ENCODE measurements at places on chromosomes 4 and X.

- no peaks in the 10 kb centered on the region for H3K36me3 ChIP-seq
- no peaks in the 10 kb centered on the region for H3K27me3 ChIP-seq
- H3K27ac ChIP-seq: no peak overlapping the region
- H3K4me1 ChIP-seq: no peaks in the 10 kb centered on the region
Observed at GRCh38 chr4:16544251-16544721, 318.0 kb upstream of the TAPT1 start.

DNA sequence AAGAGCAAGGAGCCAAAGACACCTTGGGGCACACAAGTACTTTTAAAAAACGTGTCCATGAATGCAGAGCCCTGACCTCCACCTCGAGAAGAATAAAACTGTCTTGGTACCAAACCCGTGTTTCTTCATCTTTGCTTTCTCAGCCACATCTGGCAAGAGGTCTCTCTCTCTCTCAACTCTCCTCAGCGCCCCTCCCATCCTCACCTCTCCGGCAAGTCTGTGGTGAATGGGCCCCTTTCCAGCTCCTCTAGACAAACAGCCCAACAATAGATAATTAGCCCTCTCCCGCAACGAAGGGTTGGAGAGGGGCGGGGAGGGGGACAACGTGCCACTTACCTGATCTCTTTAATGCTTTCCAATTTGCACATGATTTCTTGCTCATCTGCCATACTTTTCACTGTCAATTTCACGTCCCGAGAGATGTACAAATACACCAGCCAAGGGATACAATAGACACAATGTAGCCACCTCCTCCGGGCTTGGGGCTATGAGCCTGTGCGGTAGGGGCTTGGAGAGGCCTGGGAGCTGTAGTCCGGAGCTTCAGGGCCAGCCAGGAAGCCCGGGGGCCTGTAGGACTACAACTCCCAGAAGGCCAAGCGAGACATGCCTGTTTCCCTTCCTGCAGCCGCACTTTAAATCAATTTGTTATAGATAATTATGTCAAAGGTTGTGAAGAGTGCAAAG is at the start of gene ZC4H2:
ZC4H2 (minus strand) TSS at position 462 of the 684 bp plus-strand sequence; CDS start at position 389, 73 bp downstream.
- no peaks in the 10 kb centered on the region for H3K4me1 ChIP-seq
- no peaks in the 10 kb centered on the region for H3K27me3 ChIP-seq
- DNase-seq: peak; percentile 69
- H3K27ac ChIP-seq: peak within 1 kb of the TSS; percentile 71
- peak within 1 kb of the TSS; percentile 65 for H3K4me3 ChIP-seq
- H3K36me3 ChIP-seq: no peaks in the 10 kb centered on the region

- no peak overlapping the region for H3K4me3 ChIP-seq
- no peaks in the 10 kb centered on the region for H3K4me1 ChIP-seq
- H3K27ac ChIP-seq: no peak overlapping the region
- H3K36me3 ChIP-seq: no peaks in the 10 kb centered on the region
Observed at GRCh38 chr4:74534121-74534520, 89.2 kb downstream of the AREG start.

DNA sequence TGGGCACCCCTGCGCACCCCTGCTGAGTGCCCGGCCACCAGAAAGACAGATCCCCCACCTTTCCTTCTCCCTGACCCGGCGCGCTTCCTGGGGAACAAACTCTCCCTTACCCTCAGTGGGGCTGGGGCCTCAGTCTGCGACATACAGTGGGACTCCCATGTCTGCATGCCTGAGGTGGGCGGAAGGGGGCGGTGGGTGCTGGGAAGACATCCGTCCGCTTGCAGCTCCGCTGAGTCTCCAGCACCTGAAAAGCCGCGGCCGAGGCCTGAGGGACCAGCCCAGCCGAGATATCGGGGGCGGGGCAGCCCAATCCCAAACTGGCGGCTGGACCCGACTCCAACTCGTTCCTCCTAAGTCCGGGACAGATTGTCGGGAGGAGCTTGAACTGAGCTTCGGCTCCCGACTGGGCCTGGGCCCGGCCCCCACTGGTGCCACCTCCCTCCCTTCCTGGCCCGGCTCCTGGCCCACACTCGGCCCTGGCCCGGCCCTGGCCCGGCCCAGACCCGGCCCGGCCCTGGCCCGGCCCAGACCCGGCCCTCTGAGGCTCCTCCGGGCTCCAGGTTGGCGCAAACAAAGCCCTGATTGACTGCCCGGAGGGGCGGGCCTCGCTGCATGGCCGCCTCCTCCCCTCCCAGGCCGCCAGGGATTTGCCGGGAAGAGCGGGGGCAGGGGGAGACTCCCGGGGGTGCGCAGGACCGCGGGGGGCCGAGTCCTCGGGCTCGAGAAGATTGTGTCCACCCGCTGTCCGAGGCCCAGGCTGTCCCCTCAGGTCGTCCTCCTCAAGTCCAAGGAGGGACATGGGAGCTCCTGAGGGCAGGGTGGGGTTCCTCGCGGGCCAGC is 877 bp upstream of the SLC16A2 start:
- H3K27me3 ChIP-seq: no peaks in the 10 kb centered on the region
- H3K4me3 ChIP-seq: peak overlapping the region; percentile 71
- H3K4me1 ChIP-seq: peaks cover 9% of the 10 kb centered on the region
- peak overlapping the region; percentile 85 for H3K27ac ChIP-seq

- H3K4me1 ChIP-seq: peaks cover under 1% of the 10 kb centered on the region
- peaks cover 55% of the 10 kb centered on the region for H3K27me3 ChIP-seq
- DNase-seq: no peak
- H3K4me3 ChIP-seq: no peak overlapping the region
Observed at GRCh38 chr4:84502955-84503373, 3.9 kb upstream of the NKX6-1 start.

- no peaks in the 10 kb centered on the region for H3K27me3 ChIP-seq
- H3K36me3 ChIP-seq: no peaks in the 10 kb centered on the region
- no peak overlapping the region for H3K4me3 ChIP-seq
- H3K4me1 ChIP-seq: no peaks in the 10 kb centered on the region
Observed at GRCh38 chr4:19230906-19231545, 1020.7 kb upstream of the SLIT2 start.

DNA sequence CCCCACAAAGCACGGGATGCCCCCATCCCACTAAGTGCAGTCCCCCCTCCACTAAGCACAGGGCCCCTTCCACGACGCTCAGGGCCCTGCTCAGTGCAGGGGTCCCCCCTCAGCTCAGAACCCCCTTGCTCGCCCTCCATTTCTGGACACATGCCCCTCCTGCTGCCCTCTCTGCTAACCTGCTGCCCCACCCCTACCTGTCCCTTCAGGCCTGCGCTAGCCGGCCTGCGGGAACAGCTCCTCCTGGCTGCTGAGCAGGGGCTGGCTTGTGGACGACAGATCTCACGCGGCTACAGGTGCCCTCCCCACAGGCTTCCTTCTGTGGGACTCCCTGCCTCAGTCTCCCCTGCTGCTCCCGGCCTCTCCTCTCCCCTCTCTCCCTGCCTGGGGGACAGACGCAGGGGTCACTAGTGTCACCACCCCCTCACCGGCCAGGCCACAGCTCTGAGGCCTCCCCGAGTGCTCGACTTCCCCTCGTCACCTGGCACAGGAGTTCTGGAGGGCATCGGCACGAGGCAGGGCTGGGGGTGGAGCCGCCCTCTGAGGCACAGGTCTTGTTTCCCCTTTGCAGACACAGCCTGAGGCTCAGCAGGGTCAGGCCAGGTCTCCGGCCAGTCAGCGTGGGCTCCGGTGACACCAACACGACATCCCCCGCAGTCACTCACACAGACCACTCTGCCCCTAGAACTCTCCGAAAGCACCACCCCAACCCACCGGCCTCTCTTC is 21.6 kb downstream of the GAK start:
- no peak overlapping the region for H3K27ac ChIP-seq
- H3K27me3 ChIP-seq: no peaks in the 10 kb centered on the region
- H3K36me3 ChIP-seq: peaks cover 2% of the 10 kb centered on the region
- H3K4me3 ChIP-seq: no peak overlapping the region
- no peak for DNase-seq

- peaks cover 2% of the 10 kb centered on the region for H3K4me1 ChIP-seq
- H3K36me3 ChIP-seq: peaks cover 37% of the 10 kb centered on the region
- DNase-seq: no peak
- peak overlapping the region; percentile 77 for H3K4me3 ChIP-seq
- H3K27me3 ChIP-seq: no peaks in the 10 kb centered on the region
Observed at GRCh38 chrX:119236623-119237561, 807 bp downstream of the PGRMC1 start.

DNA sequence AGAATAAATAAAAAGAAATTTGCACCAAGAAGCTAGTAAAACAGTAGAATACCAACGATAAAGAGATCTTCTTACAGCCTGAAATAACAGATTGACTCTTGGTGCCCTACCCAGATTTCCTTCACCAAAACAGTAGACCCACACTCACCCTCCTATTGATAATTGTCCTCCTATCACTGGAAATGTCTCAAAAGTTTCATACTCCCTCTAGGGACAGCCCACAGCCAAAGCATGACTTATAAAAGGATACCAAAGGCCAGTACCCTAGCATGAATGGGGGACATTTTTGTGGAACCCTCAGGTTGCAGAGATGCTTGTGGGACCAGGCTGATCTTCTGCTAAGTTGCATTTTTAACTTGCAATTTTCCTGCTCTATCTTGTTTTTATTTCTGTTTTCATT is 104.1 kb downstream of the INPP4B start:
- H3K27ac ChIP-seq: no peak overlapping the region
- no peaks in the 10 kb centered on the region for H3K27me3 ChIP-seq
- DNase-seq: no peak
- H3K4me1 ChIP-seq: no peaks in the 10 kb centered on the region
- H3K36me3 ChIP-seq: no peaks in the 10 kb centered on the region

GRCh38 chrX:55702671-55703070 is 14.9 kb upstream of the RRAGB start:
- no peaks in the 10 kb centered on the region for H3K36me3 ChIP-seq
- H3K27me3 ChIP-seq: no peaks in the 10 kb centered on the region
- H3K4me1 ChIP-seq: no peaks in the 10 kb centered on the region
- no peak overlapping the region for H3K4me3 ChIP-seq
- H3K27ac ChIP-seq: no peak overlapping the region
- no peak for DNase-seq

GRCh38 chrX:65688403-65688871 is 21.0 kb downstream of the MSN start:
- no peaks in the 10 kb centered on the region for H3K27me3 ChIP-seq
- no peak overlapping the region for H3K4me3 ChIP-seq
- H3K4me1 ChIP-seq: no peaks in the 10 kb centered on the region
- no peak overlapping the region for H3K27ac ChIP-seq
- H3K36me3 ChIP-seq: no peaks in the 10 kb centered on the region
- no peak for DNase-seq

DNA sequence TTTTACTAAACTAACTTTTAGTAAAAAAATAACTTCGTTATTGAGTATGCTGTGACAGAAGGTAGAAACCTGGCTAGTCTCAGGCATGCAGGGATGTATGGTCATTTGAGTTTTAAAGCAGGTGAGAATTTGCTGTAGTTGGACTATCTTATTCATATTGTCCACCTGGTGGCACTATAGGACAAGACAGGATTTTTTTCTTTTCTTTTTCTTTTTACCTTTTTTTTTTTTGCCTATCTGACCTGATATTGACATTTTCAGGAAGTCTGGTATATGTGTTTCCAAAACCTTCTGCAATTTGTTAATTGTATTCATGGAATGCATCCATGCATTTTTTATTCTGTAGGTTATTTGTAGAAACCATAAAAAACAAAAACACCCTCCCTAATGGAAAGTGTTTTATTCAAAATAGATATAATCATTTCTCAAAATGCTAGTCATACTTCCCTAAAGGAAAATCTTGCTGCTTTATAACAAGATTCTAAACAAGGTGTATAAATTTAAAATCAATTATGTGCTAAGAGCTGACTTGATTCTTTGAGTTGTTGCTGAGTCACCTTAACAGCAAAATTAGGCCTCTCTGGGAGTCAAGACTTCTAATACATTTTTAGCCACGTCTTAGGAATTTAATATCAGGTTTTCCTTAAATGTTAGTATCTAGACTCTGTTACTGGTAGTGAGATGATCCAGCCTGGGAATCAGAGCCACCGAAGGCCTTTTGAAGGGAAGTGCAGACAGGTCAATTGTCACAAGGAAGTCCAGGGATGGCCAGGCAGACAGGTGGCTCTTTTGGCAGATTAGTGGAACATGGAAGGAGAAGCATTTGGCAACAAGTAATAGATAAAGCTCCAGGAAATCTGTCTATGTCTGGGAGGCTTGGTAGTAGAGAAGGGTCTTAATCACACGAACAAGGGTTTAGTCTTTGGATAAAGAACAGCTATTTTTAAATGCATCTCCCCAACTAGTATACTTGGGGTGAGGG is 201.3 kb upstream of the GNPDA2 start:
- peak; percentile 39 for DNase-seq
- no peaks in the 10 kb centered on the region for H3K27me3 ChIP-seq
- no peaks in the 10 kb centered on the region for H3K36me3 ChIP-seq
- H3K4me3 ChIP-seq: no peak overlapping the region
